ENCODE measurements at places on chromosomes 11 and 22. TPM values are rescaled to one million over a fixed set of nuclear protein-coding genes. Genes with fewer than 3 reads are reported as not detected.

The NRXN2 gene
- total RNA-seq: not detected

The MFNG gene
- not detected for total RNA-seq

The CCDC87 gene
- total RNA-seq: 0.34 TPM

The BEST1 gene
- 0.79 TPM for total RNA-seq

The TFIP11 gene
- 31.4 TPM for total RNA-seq

The SHANK2 gene
- total RNA-seq: 1.6 TPM

The KRTAP5-7 gene
- total RNA-seq: not detected

The OR8G1 gene
- not detected for total RNA-seq

The RFPL3 gene
- total RNA-seq: not detected

The ARAP1 gene
- total RNA-seq: 42.2 TPM

The FOLR1 gene
- total RNA-seq: 0.42 TPM

The B4GALNT4 gene
- total RNA-seq: 9.5 TPM

The KRTAP5-4 gene
- total RNA-seq: not detected

The CD3G gene
- total RNA-seq: not detected

The HSCB gene
- 17.5 TPM for total RNA-seq

The SIAE gene
- total RNA-seq: 10.2 TPM

The KCNQ1 gene
- total RNA-seq: not detected

The RGL4 gene
- total RNA-seq: not detected

The PHETA2 gene
- total RNA-seq: 11.3 TPM

The PRR33 gene
- not detected for total RNA-seq

The KCNJ5 gene
- total RNA-seq: not detected

The LRRN4CL gene
- 3.8 TPM for total RNA-seq

The TMEM126A gene
- 38.3 TPM for total RNA-seq

The C1QTNF4 gene
- not detected for total RNA-seq

The OR10A2 gene
- total RNA-seq: not detected

The TSPAN18 gene
- total RNA-seq: not detected

The NCAPH2 gene
- total RNA-seq: 31.9 TPM

The MPZL3 gene
- total RNA-seq: not detected

The ELF5 gene
- total RNA-seq: not detected

The CCT8L2 gene
- not detected for total RNA-seq

The GUCY1A2 gene
- 0.09 TPM for total RNA-seq

The GGTLC2 gene
- not detected for total RNA-seq

The LARGE2 gene
- total RNA-seq: not detected

The BAIAP2L2 gene
- not detected for total RNA-seq

The MS4A7 gene
- total RNA-seq: not detected

The CFAP68 gene
- total RNA-seq: 11.7 TPM

The MRGPRF gene
- 66.1 TPM for total RNA-seq

The JAM3 gene
- 54.2 TPM for total RNA-seq

The OR5P2 gene
- not detected for total RNA-seq

The PLEKHB1 gene
- total RNA-seq: 1.6 TPM

The KCNJ1 gene
- not detected for total RNA-seq

The TRIM51 gene
- total RNA-seq: not detected

The DLG2 gene
- 0.42 TPM for total RNA-seq

The LRRC74B gene
- total RNA-seq: not detected

The TRIM48 gene
- total RNA-seq: not detected

The RAB38 gene
- total RNA-seq: 1.1 TPM

Measured in HFFc6 (cell line).